ENCODE measurements at places on chromosomes 7 and 10.

DNA sequence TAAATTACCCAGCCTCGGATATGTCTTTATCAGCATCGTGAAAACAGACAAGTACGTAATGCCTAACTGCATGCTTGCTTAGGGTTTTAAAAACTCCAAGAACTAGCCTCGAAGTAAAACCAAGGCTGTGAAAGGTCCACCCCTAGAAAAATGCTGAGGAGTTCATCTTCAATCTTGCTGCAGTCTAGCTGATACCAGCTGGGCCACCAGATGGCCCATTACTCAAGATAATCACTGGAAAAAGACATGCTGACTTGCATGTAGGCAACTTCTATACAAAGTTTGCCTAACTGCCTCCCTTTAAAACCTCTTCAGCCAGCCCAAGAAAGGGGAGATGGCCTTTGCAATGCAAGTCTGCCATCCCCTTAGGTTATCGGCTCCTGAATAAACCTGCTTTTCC lies 614.1 kb downstream of the GALNT17 start:
- no peak for DNase-seq

DNA sequence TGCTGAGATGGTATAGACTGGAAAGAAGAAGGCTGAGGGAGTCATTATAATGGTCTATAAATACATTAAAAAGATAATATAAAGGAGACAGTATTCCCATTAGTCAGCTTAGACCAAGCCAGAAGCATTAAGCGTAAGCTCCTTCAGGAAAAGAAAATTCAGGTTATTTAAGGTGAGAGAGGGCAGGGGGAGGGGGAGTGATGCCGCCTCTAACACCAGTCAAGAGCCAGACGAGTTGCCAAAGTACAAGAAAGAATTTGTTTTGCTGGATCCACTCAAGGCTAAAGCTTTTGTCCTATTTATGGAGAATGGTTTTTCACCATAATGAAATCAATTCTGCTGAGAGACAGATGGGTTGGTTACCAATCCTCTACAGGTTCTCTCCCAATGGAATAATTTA lies 99.3 kb downstream of the CFAP58 start:
- no peak for DNase-seq

DNA sequence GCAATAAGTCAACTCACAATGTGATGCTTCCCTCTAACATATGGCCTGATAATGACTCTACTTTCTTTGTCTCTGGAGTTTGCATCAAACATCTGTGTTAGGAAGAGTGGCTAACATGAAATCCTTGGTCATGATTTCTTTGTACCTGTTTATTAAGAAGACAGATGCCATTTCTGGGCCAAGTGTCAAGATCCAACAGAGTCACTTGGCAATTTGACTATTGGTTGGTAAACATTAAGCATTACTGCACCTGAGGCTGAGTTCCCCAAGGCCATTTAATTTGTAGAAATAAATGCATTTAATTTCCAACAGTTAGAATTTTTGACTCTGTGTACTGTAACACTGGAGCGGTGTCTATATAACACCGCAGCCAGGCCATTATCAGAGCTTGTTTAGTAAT lies 403.7 kb downstream of the GALNT17 start:
- DNase-seq = peak; percentile 22

DNA sequence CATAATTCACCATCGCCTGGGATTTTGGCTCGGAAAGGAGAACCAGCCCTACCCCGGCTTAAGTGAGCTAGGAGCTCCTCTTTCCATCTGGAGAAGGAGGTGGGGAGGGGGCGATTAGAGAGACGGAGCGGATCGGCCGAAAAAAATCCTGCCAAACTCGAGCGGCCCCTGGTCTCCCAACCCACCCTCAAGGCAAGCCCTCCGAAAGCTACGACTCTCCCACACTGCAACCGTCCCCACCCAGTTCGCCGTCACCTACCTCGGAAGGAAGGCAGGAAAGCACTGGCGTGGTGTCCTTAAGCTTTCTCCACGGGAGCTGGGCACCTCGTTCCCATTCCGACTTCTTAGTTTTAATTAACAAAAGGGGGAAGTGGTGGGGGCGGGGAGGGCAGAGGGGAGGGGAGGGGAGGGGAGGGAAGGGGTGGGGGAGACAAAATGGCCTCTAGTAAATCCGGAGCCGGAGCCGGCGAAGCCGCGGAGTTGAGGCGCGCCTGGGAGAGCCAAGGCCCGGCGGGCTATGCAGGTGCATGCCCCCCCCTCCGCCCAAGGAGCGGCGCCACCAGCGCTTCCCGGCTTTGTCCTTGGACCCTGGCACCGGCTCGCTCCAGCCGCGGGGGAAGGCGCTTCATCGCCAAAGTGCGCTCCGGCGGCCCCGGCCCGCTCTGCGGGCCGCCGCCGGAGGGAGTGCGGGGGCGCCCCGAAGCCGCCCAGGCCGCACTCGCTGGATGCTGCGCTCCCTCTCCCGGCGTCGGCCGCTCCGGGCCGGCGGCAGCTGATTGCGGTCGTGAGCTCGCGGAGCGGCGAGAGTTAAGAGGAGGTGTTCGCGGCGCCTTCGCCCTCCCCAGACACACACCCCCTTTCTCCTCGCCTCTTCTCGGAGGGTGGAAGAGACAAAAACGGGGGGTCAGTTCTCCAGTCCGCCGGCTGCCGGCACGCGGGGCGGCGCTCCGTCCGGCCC lies at the start of gene LRRC4:
TSS of gene LRRC4 (minus strand) at position 784 of the 958 bp plus-strand sequence. CDS start 797 bp downstream, outside the sequence.
- DNase-seq = no peak

DNA sequence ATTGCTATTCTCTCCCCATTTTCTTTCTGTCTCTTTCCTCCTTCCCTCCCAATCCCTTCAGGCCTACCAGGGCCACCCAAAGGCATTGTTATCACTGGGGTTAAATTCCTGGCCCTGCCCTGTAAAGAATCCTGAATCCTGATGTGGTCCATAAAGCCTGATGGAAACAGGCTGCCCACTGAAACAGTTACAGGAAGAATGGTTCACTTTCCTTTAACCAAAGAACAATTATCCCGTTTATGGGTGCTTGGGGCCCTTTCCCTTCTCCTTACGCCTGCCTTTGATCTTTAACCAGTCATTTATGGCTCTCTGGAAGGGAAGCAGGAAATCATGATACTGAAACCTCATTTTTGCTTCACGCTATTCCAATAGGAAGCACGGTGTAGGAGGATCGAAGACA lies 273.1 kb upstream of the NEBL start:
- DNase-seq = no peak

DNA sequence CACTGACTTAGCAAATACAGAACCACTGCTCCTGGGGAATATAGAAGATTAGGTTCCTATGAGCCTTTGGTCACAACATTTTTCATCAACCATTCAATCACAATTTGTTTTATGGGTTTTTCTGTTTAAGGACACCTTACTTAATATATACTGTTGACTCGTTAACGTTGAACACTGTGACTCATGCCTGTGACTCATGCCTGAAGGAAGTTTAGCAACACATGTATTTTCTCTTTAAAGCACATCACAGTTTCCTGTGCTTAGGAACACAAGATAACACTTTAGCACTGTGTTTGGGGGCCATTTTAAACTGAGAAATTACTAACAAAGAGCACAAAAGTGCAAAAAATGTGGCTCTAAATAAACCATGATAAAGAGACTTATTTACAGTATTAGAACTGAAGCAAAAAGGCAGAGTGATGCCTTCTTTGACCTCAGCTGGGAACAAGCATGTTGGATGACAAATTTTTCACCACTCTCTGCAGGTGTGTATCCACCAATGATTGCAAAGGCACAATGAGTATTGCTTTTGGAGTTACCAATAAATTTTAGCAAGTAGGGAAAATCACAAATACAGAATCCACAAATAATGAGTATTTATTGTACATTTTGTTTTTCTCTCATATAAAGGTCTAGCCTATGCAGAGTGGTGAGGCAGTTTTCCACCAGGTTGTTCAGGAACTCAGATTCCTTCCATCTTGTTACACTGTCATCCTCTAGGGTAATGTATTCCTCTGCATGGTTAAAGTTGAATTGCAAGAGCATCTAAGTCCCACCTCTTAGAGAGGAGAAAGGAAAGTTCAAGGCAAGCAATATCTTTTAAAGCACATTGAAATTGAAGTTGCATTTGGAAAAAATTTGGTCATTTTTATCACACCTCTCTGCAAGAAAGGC lies 7.3 kb downstream of the FGFBP3 start:
- DNase-seq = no peak

DNA sequence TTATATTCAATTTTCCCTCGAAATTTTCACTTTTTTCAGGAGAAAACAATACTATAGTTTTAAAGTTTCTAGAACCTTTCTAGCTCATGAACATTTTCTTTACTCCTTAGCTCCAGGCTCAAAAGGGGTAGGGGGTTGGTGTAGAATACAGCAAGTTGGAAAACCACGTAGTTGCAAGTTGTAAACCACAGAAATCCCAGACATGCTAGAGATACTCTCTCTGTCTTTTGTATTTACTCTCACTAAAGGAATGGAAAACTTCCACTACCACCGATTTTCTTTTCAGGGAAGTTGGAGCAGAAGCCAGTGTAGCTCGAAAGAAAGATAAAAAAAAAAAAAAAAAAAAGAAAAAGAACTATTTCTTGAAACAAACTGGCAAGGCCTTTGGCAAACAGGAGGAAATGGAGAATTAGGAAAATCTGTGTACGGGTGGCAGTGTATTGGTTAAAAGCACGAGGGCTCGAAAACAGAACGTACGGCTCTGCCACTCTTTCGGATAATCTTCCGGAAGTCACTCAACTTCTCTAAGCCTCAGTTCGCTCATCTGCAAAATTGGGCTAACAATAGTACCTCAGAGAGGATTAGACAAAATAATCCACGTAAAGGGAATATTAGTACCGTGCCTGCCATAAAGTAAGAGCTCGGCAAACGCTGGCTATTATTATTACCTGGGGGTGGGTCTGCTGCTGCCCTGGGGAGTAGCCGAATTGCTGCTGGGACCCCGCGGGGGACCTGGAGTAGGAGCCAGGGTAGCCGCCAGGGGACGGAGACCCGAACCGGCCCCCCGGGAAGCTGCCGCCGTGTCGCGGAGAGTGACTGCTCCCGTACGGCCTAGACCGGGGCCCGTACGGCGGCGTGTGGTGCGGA lies 628 bp downstream of the MPLKIP start:
- DNase-seq = no peak

- DNase-seq = no peak
Observed at GRCh38 chr7:87926581-87927461, 7.2 kb upstream of the ADAM22 start.

- DNase-seq = no peak
Observed at GRCh38 chr10:93139059-93139655, 65.5 kb downstream of the CYP26A1 start.

GRCh38 chr10:88045096-88045495 lies 181.7 kb downstream of the PTEN start:
- DNase-seq = no peak

DNA sequence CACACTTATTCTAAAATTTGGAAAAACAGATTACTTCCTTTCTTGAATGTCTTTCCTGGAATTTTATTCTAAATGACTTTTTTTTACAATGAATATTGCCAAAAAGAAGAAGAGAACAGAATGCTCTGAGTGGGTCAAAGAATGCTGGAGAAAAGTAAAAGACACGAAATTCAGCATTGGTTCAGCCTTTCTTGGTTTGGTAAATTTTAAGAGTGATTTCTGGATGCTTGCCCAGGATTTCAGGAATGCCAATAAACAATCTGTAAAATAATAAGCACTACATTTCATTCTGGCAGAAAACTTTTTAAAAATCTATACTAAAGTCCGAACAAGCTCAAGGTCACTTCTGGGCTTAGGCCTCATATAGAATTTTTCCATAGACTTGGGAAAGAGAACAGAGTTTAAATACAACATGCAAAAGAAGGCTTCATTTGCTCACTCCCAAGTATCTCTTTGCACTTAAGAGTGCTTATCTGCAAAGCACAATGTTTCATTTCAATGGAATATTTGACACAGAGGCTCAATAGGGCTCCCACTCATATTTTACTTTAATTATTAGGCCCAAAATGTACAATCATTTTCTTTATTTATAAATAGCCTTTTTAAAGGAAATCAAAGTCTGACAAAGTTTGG lies 359.5 kb upstream of the ANKRD30A start:
- DNase-seq = no peak

- DNase-seq = no peak
Observed at GRCh38 chr10:95987685-95988426, 55.5 kb upstream of the CCNJ start.

- DNase-seq = no peak
Observed at GRCh38 chr10:114491933-114492332, 87.6 kb upstream of the AFAP1L2 start.

- DNase-seq = no peak
Observed at GRCh38 chr10:3950676-3951275, 165.8 kb upstream of the KLF6 start.

DNA sequence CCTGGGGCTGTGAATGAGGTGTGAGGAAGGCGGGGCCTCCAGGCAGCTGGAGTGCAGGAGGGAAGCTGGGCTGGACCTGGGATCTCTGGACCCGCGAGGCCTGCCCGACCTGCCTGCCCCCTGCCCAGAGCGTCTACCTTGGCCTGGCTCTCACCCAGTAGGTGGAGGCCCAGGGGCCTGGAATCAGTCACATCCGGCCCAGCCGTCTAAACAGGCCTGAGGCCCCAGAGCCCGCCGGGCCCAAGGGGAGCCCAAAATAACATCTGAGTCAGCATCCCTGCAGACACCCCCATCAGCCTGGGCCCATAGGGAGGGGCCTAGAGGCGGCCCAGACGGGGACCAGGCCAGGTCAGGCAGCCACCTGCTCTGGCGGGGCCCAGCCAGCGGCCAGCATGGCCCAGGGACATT lies 15.1 kb upstream of the ELN start:
- no peak for DNase-seq

DNA sequence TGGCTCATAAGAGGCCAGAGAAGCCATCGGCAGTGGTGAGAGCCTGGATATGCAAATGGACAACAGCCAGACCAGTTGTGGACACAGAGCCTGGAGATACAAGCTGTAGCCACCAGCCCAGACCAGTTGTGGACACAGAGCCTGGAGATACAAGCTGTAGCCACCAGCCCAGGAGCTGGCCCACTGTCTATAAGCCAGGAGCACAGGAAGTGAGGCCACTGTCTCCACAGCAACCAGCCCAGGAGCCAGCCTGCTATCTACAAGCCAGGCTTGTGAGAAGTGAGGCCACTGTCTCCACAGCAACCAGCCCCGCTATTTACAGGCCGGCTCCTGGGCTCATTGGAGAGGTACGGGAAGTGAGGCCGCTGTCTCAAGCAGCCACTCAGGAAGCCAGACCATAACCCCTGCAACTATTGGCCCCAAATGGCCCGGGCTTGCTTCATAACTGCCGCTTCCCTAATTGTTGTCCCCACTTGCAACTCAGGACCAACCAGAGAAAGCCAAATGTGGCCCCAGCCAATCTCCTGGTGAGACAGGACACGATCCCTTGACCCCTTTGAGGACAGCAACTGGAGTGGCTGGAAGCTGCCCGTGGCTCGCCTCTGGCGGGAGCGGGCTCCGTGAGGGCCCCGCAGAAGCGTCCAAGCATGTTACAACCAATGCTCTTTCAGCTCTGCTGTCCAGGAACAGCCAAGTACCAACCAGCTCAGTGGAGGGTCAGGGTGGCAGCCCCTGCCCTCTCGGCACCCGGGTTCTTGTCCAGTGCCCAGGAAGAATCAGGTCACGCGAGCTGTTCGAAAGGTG lies 44.1 kb upstream of the CNPY1 start:
- peak; percentile 46 for DNase-seq

Data from NCI-H774 (cell line).